ENCODE measurements at places on chromosomes 12 and 14.

GRCh38 chr12:52255926-52256583 lies 18.4 kb upstream of the KRT86 start:
- DNase-seq, result no peak

GRCh38 chr12:17056546-17056945 lies 450.6 kb upstream of the LMO3 start:
- no peak for DNase-seq

DNA sequence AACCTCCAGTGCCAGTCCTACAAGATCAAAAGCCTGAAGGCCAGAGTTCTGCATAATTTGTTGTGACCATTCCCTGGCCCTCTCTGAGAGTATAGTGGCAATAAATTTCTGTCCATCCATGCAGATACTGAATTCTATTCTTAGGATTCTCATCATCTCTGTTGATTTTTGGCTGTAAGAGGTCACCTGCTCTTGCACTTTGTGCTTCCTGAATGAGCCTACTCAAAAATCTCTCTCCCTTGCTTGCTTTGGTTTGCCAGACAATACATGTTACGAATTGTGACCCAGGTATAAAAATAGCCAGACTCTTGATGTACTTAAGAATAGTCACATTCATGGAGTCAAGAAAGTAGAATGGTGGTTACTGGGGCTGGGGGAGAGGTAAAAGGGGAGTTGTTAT lies 16.7 kb downstream of the ZNF664 start:
- DNase-seq, result no peak

DNA sequence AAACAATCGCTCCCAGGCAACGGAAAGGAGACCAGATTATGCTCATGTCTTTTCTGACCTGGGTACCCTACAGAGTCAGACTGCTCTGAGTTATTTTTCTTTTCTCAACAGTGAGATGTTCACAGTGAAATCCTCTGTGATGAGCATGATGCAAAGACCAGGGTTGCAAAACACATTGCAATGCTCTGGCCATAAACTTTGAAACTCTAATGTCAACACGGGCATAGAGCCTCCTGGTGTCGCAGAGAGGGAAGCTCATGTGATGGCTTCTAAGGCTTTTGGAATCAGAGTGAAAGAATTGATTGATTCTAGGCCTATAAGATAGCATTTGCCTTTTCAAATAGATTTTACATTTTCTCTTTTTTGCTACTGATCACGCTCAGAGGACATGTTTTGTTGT lies 193.4 kb downstream of the RASSF9 start:
- DNase-seq, result no peak

All from RCC 7860 (cell line).